ENCODE measurements at places on chromosomes 7 and 10.

DNA sequence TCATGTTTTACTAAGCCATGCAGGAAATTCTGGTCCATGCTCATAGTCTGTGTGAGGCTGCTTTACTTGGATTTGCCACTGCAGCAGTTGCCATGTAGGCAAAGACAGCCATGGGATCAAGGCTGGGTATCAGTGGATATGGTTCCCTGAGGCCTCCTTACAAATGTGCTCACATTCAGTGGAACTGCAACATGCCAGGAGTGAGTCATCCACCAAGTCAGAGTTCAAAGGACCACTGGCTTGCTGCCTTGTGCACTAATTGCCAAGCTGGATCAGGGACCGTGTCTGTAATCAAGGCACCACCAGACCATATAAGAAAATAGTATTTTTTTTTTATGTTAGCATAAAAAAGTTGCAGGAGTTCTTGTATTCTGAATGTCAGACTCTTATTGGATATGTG, 101.0 kb downstream of the CDCA7L start:
- no peak for DNase-seq

DNA sequence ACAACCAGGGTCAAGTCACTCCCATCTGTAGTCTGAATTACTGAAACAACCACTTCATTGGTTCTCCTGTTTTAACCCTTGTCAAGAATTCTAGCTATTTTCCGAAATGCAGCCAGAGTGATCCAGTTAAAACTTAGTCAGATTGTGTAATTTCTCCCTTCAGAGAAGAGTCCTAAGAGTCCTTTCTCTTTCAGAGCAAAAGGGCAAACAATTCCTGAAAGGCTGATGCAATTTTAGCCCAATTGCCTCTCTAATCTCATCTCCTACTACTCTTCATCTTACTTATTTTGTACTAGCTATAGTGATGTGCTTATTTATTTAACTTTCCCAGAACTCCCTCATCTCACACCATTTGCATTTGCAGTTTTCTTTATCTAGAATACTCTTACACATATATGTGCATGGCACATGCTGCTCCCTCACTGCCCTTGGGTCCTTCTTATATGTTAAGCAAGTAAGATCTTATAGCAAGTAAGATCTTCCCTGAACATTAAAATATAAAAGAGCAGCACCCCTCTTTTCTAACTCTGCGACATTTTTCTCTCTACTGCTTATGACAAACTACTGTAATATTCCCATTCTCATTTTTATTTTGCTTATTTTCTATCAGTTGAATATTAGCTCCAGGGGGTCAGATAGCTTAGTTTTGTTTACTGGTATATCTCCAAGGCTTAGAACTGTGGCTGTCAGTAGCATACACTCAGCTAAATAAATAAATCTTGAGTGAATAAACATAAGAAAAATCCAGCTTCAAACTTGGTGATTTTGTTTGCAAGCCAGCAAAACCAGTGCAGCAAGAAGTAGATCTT, 44.6 kb downstream of the HGF start:
- DNase-seq = no peak

DNA sequence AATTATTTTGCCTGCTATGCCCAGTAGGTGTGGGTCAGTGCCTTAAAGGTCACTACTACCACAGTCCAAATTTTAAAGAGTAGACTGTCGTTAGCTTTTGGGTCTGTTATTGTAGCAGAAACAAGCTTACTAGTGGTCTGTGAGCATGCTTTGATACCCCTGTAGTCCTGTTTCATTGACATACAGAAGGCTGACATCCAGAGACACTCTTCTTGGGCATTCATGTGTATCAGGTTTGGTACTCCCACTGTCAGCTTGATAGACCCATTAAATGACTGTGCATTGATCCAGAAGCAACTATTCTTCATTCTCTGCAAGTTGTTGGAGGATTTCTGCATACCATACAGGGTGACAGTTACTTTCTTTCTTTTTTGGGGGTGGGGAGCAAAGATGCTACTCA, 884.4 kb upstream of the CELF2 start:
- no peak for DNase-seq

DNA sequence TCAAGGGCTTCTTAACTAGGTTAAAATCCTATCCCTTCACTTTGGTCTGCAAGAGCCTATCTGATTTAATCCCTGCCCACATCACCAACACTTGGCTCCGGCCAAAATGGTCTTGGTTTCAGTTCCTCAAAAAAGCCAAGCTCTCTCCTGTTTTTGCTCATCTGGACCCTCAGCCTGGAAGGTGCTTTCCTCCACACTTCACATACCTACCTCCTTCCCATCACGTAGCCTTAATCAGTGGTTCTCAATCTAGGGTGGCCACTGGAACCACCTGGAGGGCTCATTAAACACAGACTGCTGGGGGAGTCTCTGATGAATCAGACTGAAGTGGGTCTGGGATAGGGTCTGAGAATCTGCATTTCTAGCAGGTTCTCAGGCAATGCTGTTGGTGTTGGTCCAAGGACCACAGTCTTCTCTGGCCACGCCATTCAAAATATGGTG, 227.0 kb upstream of the AOAH start:
- DNase-seq = no peak

- peak; percentile 63 for DNase-seq
Observed at GRCh38 chr7:33062023-33062781, at the start of gene NT5C3A. TSS of gene NT5C3A (minus strand) at chr7:33062776. CDS start at chr7:33062705, 71 bp downstream.

GRCh38 chr7:106731187-106731586, 70.2 kb upstream of the CCDC71L start:
- peak; percentile 43 for DNase-seq

DNA sequence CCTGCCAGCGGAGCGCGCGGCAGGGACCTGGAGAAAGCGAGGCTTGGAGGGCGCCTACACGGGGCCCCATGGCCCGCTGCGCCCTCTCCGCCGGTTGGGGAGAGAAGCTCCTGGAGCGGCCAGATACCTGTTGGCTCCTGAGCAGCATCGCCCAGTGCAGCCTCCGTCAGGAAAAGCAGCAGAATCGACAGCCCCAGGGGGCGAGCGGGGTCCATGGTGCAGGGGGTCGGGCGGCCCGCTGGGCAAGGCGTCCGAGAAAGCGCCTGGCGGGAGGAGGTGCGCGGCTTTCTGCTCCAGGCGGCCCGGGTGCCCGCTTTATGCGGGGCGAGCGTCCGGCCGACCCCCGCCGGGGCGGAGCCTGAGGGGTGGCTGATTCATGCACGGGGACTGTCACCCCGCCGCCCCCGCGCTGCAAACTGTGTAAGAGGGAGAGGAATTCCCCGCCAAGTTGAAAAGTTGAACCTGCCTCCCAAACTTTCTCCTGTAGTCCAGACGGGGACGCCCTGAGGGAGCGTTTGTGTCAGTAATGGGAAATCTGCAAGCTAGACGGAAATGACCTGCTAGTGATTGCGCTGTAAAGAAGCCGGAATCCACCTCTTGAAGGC, at the start of gene TFPI2:
TSS of gene TFPI2 (minus strand) at position 290 of the 605 bp plus-strand sequence. CDS start at position 215, 75 bp downstream.
- no peak for DNase-seq

GRCh38 chr7:20033621-20034400, 183.4 kb downstream of the MACC1 start:
- DNase-seq = no peak

- no peak for DNase-seq
Observed at GRCh38 chr7:138979226-138979979, 1.8 kb downstream of the KIAA1549 start.

DNA sequence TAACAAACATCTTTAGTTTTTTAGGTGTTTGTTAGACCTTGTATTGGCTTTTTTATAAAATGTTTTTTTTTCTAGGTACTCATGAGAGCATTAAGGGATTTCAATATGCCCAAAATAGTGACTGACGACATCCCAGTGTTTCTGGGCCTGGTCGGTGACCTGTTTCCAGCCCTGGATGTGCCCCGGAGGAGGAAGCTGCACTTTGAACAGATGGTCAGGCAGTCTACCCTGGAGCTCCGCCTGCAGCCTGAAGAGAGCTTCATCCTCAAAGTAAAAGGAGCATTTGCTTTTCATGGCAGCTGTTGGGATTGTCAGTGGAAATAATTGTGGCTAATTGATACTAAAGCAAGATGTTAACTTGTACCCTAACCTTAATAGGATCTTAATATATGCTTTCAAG, 161.5 kb downstream of the DNAH11 start:
- no peak for DNase-seq

- no peak for DNase-seq
Observed at GRCh38 chr7:36623247-36623646, 101.0 kb downstream of the AOAH start.

DNA sequence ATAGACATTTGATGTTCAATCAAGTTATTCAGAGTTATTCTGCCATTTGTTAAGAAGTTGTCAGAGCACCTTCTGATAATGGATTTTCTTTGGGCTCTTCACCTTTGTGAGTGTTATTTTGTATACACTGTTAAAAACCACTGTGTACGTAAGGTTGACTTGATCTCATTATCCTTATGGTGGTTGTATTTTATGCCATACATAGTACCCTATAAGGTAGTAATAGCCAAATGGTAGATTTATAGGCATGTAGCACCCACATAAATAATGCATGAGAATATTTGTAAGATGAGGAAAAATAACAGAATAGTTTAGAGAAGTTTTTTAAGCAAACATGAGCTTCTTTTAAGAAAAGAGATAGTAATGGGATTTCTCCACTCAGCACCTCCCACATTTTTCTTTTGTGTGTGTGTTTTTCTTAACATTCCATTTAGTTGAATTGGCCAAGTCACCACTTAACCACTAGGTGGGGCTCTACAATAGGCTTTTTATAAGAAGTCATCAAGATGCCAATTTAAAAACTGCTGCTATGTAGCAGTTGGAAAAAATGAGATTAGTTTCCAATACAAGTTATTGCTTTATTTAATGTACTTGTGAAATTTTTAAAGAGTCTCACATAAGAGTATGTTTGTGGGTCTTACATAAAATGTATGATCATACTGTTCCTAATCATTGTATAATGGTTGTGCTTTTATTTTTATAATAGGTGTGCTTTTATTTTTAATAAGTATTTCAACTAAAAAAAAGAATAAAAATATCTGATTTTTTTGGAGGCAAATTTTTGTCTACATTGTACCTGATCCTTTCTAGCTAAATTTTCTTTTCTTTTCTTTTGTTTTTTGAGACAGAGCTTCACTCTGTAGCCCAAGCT, 41.1 kb upstream of the STMP1 start:
- peak; percentile 24 for DNase-seq

DNA sequence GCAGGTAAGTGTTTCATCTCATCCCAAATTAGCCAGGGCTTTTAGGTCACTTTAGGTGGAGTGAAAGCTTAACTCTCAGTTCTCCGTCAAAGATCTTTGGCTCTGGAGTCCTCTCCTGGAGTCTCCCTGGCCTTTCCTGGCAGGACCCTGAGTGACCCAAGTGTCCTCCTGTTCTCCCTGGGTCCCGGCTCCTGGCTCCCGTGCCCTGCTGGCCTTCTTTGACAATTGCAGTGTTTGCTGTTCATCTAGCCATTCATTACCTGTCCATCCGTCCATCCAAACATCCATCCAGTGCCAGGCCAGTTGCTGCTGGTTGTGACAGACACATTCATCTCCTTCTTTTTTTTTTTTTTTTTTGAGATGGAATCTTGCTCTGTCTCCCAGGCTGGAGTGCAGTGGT, 6.2 kb upstream of the TPST1 start:
- DNase-seq = no peak

DNA sequence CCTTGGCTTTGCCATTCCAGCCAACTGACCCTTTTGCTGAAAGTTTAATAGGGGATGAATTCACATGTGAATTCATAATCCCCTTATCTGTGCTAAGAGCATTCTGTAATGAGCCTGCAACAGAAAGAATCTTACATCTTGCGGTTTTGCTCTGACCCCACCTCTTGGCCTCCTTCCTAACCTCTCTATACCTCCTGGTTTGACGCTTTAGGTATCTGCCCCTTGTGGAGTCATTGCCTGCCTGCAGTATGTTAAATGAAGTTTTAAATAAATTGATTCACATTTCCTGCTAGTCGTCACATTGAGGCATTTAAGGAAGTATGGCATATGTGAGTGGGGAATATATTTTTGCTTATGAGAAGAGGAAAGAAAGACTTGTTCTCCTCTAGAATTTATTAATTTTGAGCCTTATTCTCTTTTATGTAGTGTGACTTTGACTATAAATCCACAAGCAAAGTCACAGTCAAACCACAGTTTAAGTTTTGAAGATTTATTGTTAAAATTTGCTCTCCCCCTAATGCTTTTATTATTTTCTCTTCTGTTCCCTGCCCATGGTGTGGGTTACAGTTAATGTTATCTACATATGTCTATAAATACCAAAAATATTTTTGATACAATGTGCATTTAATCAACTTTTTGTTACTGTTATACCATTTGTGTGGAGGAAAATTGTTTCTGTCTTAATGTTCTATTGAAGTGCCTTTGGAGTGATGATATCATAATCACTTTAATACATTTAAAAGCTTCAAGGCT, 60.9 kb downstream of the LRMDA start:
- no peak for DNase-seq

DNA sequence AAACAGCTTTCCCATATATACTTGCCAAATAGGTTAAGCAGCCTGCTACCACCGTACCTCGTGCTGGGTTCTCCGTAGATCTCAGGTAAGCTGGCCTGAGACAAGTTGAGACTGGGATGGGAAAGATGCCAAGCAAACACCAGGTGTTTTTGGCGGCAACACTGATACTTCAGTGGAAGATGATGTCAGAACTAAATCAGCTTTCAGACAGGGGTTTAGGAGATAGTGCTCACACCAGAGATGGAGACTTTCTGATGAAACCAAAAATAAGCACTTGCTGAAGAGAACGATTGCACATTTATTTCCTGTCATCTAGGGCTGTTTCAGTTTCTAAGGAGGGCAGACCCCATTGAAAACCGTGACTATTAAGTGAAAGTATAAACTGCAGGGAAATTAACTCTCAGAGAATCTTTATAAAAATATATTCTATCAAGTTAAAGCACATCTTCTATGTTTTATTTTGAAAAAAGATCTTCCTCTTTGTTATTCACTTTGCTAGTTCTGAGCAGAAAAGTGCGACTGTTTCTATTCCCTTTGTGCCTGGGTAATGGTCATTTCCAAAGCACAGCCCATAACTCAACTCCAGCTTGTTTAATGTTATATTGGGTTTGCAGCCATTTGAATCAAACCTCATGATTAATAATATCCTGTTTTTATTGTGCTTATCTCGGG, 149.9 kb downstream of the CPED1 start:
- peak; percentile 93 for DNase-seq

- no peak for DNase-seq
Observed at GRCh38 chr7:14115701-14116100, 126.2 kb upstream of the ETV1 start.

GRCh38 chr10:104347295-104348045, 6.2 kb upstream of the CFAP58 start:
- DNase-seq = no peak

- DNase-seq = no peak
Observed at GRCh38 chr10:4733150-4733842, 92.7 kb upstream of the AKR1E2 start.

GRCh38 chr10:114274616-114275453, 35.8 kb downstream of the VWA2 start:
- no peak for DNase-seq

GRCh38 chr10:43912469-43912868, 263.8 kb upstream of the ZNF32 start:
- DNase-seq = no peak

DNA sequence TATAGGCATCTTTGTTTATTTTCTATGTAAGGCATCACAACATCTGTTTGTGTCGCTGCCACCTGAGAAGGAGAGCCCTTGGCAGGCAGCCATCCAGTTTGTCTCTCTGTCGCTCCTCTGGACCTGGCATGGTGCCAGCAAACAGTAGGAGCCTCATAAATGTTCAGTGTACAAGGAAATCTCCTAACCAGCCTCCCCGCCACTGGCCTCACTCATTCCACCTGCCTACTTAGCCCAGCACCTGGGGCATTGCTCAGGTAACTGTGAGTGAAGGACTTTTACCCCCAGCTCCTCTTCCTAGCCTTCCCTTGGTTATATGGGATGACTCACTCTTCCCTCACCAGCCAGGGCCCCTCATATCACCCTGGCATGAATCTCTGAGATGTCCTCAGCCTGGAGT, 61.7 kb upstream of the NPTX2 start:
- no peak for DNase-seq
